Glutamatergic neuron (in vitro differentiated cells): ENCODE measurements at places on chromosomes 4 and X. TPM values are rescaled to one million over a fixed set of nuclear protein-coding genes. Genes with fewer than 3 reads are reported as not detected.

Gene KLHL4
- 39.9 TPM for total RNA-seq

Gene PDCL2
- total RNA-seq: not detected

Gene RGN
- 2.7 TPM for total RNA-seq

Gene TSPAN7
- total RNA-seq: 54.0 TPM

Gene PRPS1
- total RNA-seq: 31.8 TPM

Gene GAK
- total RNA-seq: 123 TPM

Gene DCAF12L2
- 0.51 TPM for total RNA-seq

Gene TMEM271
- total RNA-seq: 22.7 TPM
